Activated T-helper 17 cell treated with anti-CD3 and anti-CD28 coated beads, Interleukin-2, amount 50 U/mL, for 72 hours (primary cell): ENCODE measurements at places on chromosomes 6 and 20. TPM values are rescaled to one million over a fixed set of nuclear protein-coding genes. Genes with fewer than 3 reads are reported as not detected.

DNA sequence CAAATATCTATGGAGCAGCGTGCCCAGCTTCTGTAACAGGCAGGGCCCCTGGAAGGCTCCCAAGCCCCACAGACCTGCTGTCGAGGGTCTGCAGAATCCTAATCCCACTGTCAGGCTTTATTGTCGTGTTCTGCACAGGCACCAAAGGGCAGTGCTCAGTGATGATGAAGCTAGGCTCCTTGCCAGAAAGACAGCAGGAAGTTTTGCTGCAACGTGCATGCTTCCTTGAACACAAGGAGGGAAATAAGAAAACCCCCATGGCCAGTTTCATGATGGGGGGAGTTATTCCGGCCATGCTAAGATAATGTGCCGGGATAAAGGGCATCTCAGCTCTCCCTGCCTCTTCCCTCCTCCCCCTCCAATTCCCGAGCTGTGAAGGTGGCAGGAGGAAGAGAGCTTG lies 109.4 kb upstream of the KCNG1 start:
- ATAC-seq = no peak

- no peak for ATAC-seq
These were observed 25.7 kb downstream of the DACT2 start for GRCh38 chr6:168293636-168294530.

GRCh38 chr6:89243331-89243629 lies 26.1 kb upstream of the GABRR1 start:
- no peak for ATAC-seq

DNA sequence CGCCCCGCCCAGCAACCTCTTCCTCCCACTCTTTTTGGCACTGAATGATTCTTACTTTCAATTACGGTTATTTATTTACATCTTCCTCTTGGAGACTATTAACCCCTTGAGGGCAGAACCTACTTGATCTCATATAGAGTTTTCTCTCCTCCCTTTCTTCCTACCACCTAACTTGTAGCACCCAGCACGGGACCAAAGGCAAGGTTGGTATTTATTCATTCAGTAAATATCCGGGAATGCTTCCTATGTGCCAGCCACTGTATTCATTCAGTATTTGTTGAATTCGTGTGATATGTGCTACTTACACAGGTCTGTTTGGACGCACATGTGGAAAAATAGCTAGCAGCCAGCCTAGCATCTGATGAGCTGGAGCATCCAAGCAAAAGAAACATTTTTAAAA lies 1.3 kb upstream of the CNKSR3 start:
- no peak for ATAC-seq

TGM3 gene
- not detected for total RNA-seq

GRCh38 chr20:45612314-45612713 lies 17.2 kb upstream of the WFDC10A start:
- ATAC-seq = no peak

GRCh38 chr6:140344142-140344913 lies 969.9 kb upstream of the CITED2 start:
- no peak for ATAC-seq

DNA sequence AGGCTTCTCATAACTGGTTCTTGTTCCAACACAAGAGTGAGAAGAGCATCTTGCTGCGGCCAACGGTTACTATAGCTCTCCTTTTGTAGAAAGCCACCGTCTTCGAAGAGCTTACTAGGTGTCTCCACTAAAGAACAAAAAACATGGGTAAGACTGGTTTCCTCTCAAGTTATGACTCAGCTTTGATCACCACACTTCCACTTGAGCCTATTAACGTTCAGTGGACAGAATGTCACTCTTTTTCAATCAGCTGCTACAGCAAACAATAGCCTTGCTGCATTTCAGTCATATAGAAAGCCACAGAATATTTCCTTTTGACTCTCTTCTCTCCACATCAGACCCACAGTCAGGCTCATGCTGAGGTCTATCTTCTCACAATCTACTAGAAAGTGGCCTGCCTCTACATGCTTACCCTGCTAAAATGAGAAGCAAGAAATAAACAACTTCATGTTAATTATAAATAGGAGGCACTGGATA lies 243.5 kb upstream of the PREP start:
- ATAC-seq = peak; percentile 90

DNA sequence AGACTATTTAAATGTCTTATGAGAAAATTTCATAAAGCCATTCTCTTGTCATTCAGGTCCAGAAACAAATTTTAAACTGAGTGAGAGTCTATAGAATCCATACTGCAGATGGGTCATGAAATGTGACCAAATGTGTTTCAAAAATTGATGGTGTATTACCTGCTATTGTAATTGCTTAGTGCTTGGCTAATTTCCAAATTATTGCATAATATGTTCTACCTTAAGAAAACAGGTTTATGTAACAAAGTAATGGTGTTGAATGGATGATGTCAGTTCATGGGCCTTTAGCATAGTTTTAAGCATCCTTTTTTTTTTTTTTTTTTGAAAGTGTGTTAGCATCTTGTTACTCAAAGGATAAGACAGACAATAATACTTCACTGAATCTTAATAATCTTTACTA lies 5.0 kb downstream of the MARCKS start:
- ATAC-seq = no peak

GRCh38 chr20:25039697-25040437 lies 18.1 kb downstream of the ACSS1 start:
- no peak for ATAC-seq

GRCh38 chr20:2694008-2694471 lies 1.5 kb downstream of the EBF4 start:
- no peak for ATAC-seq
